ENCODE measurements at places on chromosomes 4 and X.
A peak's percentile ranks its signal among the peaks of the same experiment; 100 is the strongest.

- no peak for DNase-seq
Measured at GRCh38 chrX:9566150-9566621, 101.3 kb downstream of the TBL1X start.

GRCh38 chr4:8534129-8534528, 46.1 kb upstream of the GPR78 start:
- peak; percentile 25 for DNase-seq

GRCh38 chr4:160319221-160319867, 1216.5 kb downstream of the RAPGEF2 start:
- DNase-seq: no peak

- DNase-seq: no peak
Measured at GRCh38 chrX:129631849-129632248, 22.9 kb downstream of the APLN start.

- DNase-seq: no peak
Measured at GRCh38 chr4:173520921-173521466, 9.0 kb downstream of the HAND2 start.

DNA sequence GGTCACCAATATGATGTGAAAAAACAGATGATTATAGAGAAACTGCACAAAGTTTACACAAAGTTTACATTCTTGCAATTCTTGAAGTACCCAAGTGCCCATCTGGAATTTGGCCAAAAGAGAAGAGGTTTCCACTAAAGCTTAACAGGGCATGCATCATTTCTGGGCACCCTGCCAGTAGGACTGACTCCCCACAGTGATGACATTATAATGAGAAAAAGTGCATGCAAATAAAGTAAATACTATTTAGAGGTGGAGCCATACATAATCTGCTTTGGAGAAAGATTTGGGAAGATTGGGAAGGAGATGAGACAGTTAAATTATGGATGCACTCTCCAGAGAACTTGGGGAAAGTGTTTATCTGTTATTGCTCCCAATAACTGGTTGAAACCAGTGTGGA, 93.7 kb upstream of the TRPC3 start:
- no peak for DNase-seq

GRCh38 chr4:89022426-89023128, 34.4 kb downstream of the FAM13A start:
- DNase-seq: no peak

DNA sequence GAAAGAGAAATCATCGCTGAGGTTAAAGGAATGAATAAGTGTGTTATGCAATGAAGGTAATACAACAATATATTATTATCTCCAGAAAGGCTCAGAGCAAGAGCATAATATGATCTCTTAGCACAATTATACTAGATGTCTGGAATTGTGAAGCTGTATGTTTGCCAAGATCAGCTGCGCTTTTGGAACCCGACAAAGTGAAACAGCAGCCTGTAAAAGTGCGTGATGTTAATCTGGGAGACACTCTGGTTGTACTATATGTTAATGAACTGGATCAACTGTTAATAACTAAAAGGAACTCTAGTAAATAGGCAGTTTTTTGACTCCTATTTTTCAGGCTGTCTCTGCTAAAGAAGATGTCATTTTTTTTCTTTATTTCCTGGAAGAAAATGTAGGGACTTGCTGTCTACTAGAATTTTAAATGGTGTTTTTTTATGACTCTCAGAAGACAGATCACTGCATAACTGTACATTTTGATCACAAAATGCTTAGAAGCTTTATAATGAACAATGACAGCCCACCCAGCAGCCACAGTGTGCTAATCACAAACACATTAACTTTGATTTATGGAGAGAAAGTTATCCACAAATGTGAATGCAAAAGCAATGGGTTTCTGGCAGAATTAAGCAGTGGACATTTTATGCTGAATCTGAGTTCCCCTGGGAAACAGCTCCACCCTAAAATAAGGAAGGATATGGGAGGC, 50.2 kb downstream of the UGT2B28 start:
- no peak for DNase-seq

DNA sequence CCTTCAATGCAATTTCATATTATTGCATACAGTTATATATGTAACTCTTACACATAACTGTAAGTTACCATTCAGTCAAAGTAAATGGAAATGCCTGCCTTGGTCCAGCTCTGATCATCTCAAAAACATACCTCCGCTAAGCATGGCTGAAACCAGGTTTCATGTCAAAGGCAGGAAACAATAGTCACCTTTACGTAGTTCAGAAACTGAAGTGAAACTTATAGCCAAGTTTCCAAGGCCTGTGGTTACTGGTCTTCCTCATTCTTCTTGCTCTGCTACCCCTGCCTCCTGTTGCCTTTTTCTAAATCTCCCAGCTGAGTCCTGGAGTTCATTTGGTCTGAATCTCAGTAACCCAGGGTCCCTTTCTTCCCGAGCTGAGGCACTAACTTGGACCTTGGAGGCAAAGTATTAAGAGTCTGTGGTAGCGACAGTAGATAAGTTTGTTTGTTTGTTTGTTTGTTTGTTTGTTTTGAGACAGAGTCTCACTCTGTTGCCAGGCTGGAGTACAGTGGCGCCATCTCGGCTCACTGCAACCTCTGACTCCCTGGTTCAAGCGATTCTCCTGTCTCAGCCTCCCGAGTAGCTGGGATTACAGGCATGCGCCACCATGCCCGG, 30.8 kb downstream of the DAPP1 start:
- no peak for DNase-seq

GRCh38 chrX:133681421-133681820, 266.1 kb upstream of the GPC4 start:
- no peak for DNase-seq

DNA sequence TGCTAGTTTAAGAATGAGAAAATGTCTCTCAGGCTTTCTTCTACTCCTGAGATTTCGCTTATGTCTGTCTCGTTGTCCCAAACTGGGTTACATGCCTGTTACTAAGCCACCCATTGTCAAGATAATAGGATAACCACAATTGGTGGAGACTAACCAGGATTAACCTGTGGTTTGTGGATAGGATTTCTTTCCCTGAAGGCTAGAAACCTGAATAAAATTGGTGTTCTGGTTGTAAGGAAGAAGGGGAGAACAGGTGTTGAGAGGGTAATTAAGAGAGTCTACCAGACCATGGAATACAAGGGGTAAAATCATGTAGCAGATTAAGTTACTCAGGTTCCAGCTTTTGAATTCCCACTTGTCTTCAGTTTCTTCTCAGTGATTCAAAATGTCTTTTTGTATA, 225.4 kb downstream of the CPE start:
- no peak for DNase-seq

DNA sequence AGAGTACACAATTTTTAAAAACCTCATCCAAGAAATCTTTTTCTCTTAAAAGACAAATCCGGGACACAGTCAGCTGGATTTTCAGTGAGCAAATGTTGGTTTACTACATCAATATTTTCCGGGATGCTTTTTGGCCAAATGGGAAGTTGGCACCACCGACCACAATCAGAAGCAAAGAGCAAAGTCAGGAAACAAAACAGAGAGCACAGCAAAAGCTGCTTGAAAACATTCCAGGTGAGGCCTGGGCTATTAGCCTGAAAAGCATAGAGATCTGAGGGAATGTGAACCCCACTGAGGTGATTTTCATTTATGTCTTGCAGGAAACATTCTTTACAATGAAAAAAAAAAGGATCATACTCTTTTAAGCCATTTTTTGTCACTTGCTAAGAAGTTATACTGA, 33.9 kb downstream of the LRP2BP start:
- DNase-seq: no peak

DNA sequence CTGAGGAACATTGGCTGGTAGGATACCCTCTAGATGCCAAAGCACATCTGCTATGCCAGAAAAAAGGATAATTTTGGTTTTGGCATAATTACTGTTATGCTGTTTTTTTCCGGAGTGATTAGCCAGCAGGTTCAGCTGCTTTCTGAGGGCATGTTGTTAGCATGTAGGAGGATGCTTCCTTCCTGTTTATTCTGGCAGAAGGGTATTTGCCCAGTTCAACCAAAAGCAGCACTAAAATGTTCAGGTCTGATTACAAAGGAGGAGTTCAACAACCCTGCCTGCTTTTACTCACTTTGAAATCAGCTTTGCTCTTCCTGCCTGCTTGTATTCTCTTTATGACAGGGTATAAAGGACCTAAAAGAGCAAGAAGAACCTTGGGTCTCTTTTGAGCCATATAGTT, 21.9 kb downstream of the ERCC6L start:
- no peak for DNase-seq

DNA sequence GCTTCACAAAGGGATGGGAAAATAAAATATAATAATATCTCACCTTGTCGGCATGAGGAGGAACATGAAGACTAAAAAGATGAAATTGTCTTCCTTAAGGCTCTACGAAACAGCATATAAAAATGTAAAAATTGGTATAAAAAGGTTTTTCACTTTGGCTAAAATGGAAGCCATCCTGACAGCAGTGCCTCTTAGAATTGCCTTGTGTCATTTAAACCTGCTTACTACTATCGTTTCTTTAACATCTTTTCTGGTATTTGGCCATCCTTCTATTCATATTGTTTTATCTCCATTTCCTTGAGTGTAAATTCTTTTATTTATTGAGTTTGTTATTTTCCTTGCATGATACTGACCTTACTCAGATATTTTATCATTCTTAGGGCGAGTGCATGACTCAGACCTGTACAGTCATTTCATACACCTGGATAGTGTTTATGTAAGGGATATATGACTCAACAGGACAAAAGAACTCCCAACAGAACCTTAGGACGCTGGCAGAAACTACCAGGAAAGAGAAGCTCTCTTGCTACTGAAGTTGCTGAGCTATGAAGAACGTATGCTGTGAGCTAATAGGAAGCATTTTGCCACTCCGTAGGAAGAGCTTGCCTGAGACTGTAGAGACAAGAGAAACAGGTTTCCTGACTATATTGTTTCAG, 5.8 kb upstream of the CDKN2AIP start:
- DNase-seq: no peak

DNA sequence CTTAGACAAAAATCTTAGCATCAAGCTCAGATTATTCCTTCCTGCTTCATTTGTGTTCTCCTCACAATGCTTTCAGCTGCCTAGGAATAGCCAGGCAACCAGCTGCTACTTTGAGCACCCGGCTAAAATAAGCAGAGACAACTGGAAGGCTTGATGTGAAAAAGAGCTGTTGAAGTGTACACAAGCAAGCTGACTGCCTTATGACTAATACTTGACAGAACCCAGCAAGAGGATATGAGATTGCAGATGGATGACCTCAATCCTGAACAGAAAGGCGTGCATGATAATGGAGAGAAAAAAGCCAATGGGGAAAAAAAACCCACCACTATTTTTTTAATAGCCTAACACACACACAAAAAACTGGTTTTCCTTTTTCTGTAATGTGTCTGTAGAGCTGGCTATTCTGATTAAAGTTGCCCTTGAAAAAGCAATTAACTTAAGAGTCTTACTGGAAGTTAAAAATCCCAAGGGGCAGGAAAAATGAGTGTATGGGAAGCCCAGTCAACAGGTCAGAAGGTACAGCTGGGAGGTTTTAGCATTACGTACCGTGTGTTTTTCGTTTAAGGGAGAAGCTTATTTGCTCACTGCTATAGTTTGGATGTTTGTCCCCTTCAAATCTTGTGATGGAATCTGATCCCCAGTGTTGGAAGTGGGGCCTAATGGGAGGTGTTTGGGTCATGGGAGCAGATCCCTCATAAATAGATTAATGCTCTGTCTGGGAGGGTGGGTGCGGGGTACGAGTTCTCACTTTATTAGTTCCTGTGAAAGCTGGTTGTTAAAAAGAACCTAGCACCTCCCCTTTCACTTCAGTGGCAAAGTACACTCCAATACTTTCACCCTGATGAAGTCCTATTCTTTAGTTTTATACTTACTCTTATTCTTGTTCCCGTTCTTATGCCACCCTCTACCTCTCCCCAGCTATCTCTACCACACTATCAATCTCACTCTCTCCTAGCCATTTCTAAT, 37.1 kb upstream of the HERC6 start:
- no peak for DNase-seq
